ENCODE measurements at places on chromosomes 12 and 14. TPM values are rescaled to one million over a fixed set of nuclear protein-coding genes. Genes with fewer than 3 reads are reported as not detected.

Gene ITGB7
- 9.1 TPM for total RNA-seq

Gene ASB2
- 13.7 TPM for total RNA-seq

Gene CABP1
- total RNA-seq, result 2.5 TPM

Gene COA8
- 33.4 TPM for total RNA-seq

Gene E2F7
- total RNA-seq, result 3.3 TPM

Gene LRFN5
- total RNA-seq, result 0.37 TPM

Gene ACVRL1
- 214 TPM for total RNA-seq

Gene GLI1
- total RNA-seq, result 1.9 TPM

Gene KRT79
- not detected for total RNA-seq

Gene CLEC1B
- not detected for total RNA-seq

Gene SLC7A8
- total RNA-seq, result 18.2 TPM

Measured in left colon (tissue), 2 donors.